ENCODE measurements at places on chromosomes 2 and 18.
A peak's percentile ranks its signal among the peaks of the same experiment; 100 is the strongest.

- DNase-seq = no peak
These were observed 225.5 kb downstream of the AGAP1 start for GRCh38 chr2:235719146-235719942.

DNA sequence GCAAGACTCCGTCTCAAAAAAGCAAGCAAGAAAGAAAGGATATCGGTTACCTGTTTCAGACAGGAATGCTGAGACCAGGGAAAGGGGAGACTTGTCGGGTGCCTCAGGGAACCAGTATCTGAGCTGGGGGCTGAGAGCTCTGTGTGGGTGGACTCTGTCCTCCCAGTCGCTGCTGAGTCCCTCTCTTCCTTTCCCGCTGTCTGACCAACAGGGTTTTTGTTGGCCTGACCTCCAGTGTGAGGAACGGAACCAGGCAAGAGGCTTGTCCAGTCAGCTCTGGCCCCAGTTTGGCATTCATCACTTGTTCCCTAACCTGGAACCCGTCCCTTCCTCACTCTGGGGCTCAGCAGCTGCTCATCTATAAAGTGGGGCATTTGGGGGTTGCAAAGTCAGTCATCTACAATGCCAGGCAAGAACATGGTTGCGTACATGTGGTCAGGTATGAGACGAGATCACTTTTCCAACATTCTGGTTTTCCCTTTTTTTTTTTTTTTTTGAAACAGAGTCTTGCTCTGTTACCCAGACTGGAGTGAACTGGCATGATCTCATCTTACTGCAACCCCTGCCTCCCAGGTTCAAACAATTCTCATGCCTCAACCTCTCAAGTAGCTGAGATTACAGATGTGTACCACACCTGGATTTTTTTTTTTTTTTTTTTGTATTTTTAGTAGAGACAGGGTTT, 116.4 kb downstream of the PLB1 start:
- no peak for DNase-seq

DNA sequence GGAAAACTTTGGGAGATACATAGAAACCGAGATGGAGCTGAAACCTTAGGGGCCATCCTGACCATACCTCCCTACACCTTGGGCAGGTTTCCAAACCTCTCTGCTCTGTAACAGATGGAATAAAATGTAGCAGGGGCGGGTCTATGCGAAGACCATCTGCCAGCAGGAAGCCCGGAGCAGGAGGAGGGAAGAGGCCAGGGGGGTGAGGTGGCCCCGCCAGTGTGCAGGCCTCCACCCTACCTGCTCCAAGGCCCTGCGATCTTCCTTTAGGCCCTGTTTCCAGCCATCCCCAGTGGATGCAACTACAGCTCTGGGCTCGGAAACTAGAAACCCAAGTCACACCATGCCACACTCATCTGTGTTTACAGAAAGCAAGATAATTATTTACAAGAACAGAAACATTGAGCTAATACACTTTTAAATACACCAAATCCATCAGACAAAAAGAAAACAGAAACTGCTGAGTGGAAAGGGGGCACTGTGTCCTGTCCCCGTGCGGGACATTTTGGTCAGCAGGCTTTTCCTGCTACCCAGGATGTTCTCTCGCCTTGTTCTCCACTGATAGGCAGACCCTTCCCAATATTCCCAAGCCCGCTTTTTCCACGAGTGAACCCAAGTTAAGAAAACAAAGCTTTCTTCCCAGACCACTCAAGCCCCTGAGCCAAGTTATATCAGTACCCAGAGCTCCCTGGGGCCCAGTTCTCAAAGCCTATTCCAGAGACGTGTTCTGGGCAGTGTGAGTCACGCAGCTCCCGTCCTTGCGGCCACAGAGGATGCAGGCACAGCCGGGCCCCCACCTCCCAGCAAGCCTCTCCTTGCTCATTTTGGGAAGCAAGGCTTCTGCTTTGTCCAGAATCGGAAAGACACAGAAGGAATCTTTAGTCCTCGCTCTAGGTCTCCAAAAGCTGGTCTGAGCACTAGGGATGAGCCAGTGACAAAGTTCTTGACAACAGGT, 17.3 kb downstream of the CIB4 start:
- no peak for DNase-seq

- DNase-seq = no peak
These were observed 33.5 kb downstream of the INPP4A start for GRCh38 chr2:98478088-98478551.

DNA sequence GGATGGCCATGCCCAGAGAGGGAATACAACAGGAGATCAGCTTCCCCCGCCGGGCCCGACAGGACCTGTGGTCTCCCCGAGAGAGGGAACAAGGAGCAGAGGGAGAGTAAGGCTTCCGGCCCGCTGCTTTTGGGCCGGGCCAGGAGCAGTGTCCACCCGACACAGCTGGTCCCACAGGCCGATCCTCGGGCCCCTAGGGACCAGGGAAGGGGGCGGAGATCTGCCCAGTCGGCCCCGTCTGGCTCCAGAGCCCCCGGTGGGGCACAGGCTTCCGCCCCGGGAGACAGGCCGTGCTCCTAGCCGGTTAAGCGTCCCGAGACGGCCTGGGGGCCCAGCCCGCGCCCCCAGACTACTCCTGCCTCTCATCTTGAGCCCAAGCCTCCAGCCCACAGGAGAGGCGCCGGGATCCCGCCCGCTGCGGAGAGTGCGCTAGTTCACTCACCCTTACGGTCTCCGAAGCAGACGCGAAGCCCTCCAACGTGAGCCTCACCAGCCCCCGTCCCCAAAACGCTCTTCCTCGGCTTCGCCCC, at the start of gene MCFD2:
MCFD2 (minus strand) TSS at position 526 of the 530 bp plus-strand sequence. CDS start 6,635 bp downstream, outside the sequence.
- no peak for DNase-seq

- DNase-seq = no peak
These were observed 160.4 kb upstream of the TMEM200C start for GRCh38 chr18:6055711-6056110.

- DNase-seq = no peak
These were observed 25.6 kb downstream of the ANKMY1 start for GRCh38 chr2:240532031-240532775.

DNA sequence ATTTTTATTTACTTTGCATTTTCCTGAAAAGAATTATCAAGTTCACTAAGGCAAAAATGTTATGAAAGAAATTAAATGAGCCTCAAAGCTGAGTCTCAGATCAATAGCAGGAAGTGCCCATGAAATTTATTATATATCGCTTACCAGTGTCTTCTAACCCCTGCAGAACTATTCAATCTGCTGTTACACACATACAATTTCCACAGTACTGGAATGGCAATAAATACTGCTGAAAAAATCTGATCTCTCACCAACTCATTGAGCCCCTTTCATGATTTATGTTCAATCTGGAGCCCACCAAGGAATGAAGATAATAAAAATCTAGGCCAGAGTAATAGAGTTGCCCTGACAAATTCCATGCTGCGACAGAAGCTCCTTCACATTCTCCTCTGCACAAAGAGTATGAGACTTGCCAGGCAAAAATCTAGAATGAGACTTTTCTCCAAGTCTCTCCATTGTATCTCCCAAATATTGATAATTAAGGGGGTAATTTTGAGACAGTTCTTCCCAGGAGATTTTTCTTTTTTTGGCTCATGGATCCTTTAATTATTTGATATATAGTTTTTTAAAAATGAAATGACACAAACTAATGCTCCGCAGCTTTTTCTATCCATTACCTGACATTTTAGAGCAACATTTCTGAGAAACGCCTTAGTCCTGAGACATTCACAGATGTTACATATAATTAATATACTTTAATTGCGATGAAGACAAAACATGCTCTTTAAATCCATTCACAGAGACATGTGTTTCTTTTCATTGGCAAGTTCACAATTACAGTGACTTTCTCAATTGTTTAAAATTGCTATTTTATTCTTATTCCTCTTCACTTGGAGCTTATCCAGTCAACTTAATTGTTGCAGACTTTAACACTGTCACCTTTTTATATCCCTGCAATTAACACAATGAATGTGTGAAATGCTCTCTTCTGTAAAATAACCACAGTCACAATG, 1020.4 kb downstream of the CBLN2 start:
- no peak for DNase-seq

DNA sequence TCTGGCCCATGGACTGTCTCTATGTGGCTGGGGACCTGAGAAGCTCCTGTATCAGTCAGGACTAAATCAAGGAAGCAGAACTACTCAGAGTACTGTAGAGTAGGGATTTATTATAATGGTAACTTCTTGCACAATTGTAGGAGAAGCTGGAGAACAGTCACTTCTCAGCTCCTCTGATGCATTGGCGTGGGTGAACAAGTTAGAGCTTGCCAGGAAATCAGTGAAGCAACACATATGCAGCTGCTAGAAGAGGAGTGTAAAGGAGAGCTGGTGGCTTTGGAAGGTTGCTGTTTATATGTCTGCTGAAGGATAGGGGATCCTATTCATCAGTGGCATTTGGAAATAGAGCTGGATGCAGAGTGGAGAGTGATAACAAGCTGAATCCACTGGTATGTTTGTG, 215.5 kb upstream of the CWC22 start:
- DNase-seq = no peak

DNA sequence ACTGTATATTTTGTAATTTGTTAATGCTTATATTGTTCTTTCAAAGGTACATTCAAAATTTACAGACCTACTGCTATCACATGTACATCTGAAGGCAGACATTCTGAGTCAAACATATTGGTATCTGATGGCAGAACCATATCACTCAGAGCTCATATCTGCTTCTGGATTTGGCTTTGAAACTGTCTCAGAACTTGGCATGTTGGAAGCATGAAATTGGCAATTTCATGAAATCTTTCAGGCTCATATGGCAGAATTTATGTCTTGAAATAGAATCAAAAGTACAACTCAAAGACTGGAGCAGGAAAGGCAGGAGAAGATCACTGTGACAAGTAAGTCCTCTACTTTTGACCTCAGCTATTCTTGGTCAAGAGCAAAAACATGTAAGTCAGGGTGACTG, 202.3 kb downstream of the LRP1B start:
- no peak for DNase-seq

DNA sequence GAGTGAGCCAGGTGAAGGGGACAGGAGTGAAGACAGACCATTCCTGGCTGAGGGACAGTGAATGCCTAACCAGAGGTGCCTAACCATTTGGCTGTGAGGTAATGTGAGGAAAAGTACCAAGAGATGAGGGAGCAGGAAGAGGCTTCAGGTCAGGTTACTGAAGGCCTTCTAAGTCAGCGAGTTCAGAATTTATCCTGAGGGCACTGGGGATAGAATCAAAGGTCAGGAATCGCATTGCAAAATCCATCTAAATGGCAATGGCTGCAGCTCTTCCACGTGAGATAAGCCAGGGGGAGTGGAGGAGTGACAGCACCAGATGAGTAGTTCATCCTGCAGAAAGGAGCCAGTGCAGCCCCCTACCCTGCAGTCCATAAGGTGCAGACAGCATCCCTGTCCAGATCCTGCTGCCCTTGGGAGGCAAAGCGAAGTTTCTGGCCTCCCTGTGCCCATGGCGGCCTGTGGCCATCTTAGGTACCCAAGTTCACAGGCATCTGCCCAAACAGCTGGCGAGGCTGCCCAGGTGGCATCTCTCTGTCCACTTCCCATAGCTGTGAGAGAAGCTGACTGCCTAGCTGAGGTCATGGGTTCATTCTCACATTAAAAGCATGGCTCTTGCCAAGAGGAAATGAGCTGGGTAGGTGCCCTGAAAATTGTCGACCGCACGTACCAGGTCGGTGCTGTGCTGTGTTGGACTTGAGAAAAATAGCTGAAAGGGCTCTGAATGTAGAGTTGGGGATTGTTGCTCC, 49.5 kb downstream of the CYP27C1 start:
- no peak for DNase-seq

GRCh38 chr18:35682281-35682867, 100.8 kb downstream of the GALNT1 start:
- no peak for DNase-seq

- no peak for DNase-seq
These were observed 15.0 kb downstream of the SMAD4 start for GRCh38 chr18:51044928-51045585.

DNA sequence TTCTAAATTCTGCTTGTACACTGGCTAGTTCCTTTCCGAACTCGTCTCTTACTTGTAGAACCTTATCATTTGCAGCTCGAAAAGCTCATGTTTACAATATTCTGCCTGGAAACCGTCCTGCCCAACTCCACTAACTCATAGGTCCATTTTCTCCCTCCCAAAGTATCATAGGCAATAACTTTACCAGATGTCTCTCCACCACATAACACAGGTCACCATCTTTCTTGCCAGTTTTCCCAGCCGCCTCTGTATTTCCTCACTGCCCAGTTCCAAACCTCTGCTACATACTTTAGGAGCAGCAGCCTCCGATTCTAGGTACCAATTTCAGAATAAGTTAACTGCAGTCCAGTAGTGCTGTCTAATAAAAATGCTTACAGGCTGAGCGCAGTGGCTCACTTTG, 259.5 kb downstream of the GLI2 start:
- DNase-seq = no peak

- DNase-seq = peak; percentile 45
These were observed 35.8 kb upstream of the CACNB4 start for GRCh38 chr2:152134488-152135280.

- no peak for DNase-seq
These were observed 26.2 kb upstream of the TUBB6 start for GRCh38 chr18:12281861-12282260.

DNA sequence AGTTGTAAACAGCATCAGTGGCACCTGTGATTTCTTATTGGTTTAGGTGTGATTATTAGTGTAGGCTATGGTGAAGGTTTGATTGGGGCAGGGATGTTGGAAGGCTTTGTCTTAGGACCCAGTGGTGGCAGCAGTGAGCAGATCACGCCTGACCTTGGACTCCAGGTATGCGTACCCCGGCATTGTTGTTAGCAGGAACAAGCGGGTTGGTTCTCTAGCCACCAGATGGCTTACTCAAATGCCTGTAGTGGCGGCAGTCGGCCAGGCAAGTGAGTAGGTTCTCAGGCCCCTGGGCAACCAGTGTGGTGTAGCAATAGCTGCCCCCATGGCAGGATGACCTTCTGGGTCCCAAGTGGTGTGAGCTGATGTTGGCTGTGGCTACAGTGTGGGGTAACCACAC, 558.3 kb downstream of the KCNJ3 start:
- no peak for DNase-seq

DNA sequence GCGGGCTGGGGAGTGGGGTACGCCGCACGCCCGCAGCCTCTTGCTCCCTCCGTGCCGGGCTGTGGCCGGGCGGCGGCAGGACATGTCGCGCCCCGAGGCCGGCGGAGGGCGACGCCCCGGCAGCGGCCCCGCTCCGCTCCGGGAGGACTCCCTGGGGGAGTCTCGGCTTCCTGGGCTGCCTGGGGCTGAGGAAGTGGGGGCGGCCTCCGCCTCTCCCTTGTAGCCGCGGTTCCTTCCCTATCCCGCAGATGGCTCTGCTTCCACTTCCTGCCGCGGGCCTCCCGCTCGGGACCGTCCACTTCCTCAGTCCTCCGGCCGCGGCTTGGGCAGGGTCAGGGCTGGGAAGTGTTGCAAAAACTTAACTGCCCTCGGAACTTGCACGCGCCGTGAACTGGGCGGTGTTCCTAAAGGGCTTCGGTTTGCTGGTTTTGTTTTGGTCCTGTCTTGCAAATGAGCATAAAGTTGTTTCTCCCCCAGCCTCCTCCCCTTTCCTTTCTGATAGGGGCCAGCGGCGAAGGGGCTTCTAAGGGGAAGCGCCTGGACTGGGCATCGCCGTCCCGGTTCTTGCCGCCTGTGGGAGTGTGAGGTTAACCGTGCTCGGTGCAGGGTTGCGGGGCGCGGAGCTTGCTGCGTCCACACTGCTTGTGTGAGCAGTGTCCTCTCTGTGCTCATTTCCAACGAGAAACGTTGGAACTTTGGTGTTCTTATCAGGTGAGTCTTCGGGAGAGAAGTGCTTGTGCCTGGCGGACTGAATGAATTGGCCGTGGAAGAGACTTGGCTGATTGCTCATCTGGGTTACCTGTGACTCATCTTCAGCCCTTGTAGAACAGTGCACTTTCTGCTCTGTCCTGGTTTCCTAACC, 600 bp downstream of the RALB start:
- DNase-seq = peak; percentile 72

Data from GM13976 (cell line).